Left cardiac atrium (tissue), 4 donors: ENCODE measurements at places on chromosomes 11 and 22.

GRCh38 chr11:126265811-126266210, 2.9 kb downstream of the SRPRA start:
- DNase-seq, result no peak

DNA sequence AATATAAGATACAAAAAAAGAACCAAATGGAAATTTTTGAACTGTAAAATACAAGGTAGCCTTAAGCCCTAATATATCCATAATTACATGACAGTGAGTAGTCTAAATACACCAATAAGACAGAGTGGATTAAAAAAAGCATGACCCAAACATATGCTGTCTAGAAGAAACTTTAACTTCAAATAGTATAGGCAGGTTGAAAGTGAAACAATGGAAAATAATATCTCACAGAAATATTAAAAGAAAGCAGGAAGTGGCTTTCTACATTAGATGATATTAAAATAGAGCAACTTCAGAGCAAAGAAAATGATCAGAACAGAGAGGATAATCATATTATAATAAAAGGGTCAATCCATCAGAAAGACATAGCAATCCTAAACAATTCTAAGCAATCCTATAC, 21.8 kb downstream of the DCUN1D5 start:
- DNase-seq, result no peak

DNA sequence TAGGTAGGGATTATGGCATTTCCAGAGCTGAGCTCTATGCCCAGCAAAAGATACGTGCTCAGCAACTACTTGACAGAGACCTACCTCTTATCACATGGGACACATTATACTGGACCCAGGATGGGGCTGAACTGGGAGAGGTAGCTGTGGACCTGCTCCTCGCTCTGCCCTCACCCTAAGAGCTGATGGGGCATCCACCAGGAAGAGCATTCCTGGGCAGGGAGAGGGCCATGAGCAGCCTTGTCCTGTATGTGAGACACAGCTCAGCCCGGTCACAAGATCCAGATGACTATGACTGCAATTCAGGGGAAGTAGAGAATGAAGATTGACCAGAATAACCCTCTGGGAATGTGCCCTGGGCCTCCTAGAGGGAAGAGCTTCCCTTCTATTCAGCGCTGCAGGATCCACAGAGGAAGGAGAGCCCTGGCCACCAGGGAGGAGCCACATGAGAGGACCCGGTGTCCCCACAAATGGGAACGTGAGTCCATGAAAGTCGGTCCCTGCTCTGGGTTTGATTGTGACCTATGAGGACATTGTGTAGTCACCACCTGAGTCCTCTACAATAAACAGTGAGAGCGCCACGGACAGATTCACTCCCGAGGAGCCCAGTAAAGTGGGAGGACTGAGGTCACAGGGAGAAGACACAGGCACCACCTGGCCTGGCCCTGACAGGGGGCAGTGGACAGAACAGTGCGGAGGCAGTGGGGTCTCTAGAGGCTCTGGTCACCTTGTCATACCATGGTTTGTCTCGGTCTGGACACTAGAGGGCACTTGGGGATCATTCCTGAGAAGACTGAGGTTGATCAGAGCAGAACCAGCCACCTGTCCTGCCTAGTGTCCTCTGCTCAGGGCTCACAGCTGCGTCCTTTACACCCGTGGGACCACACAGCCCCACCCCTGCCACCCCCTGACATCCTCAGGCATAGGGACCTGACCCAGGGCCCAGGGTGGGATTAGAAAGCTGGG, 99.5 kb downstream of the ZNF280B start:
- no peak for DNase-seq

GRCh38 chr11:130166457-130166784, 6.8 kb downstream of the ST14 start:
- DNase-seq, result no peak

GRCh38 chr11:87398931-87399330, 361.2 kb downstream of the TMEM135 start:
- DNase-seq, result peak; percentile 54
